ENCODE measurements at places on chromosomes 12 and 14. TPM values are rescaled to one million over a fixed set of nuclear protein-coding genes. Genes with fewer than 3 reads are reported as not detected.

DNA sequence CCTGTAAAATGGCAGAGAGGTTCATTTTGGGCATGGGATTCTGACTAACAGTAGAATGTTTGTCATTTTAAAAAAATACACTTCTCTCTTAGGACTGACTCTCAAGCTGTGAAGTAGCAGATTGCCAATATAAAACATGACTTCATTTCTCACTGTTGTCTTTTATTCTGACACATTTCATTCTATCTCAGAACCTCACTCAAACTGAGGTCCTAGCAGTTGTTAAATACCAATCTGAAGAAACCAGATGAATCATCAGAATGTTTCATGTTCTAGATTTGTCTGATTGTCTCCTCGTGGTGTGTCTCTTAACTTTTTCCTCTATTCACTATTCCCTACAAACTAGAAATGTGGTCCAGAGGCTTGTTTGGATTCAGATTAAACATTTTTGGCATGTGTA is 276.5 kb upstream of the NPAS3 start:
- DNase-seq = no peak

- no peak for DNase-seq
Measured at GRCh38 chr12:59429766-59430165, 166.1 kb upstream of the SLC16A7 start.

- DNase-seq = no peak
Measured at GRCh38 chr12:115457798-115458197, 773.8 kb upstream of the TBX3 start.

- DNase-seq = no peak
Measured at GRCh38 chr12:114743289-114743688, 59.3 kb upstream of the TBX3 start.

- no peak for DNase-seq
Measured at GRCh38 chr14:54639611-54640010, 72.7 kb downstream of the SAMD4A start.

DNA sequence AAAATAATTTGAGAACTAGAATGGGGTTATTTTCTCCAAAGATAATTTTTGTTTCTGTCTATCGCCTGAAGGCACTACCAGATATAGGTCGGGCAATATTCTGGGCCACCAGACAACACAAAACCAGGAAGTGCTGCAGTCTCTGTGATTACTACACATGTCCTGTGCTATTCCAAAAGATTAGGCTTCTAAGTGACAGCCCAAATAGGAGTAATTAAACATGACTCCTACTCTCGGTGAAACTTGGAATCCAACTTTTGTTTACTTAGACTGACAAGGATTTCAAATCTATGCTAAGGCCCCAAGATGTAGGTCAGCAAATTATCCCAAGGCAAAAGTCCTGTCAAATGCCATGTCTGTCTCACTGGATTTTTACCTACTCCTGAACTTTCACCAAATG is 157.6 kb upstream of the LRFN5 start:
- DNase-seq = no peak

GRCh38 chr14:35047976-35048513 is 2.0 kb downstream of the FAM177A1 start:
- DNase-seq = no peak

DNA sequence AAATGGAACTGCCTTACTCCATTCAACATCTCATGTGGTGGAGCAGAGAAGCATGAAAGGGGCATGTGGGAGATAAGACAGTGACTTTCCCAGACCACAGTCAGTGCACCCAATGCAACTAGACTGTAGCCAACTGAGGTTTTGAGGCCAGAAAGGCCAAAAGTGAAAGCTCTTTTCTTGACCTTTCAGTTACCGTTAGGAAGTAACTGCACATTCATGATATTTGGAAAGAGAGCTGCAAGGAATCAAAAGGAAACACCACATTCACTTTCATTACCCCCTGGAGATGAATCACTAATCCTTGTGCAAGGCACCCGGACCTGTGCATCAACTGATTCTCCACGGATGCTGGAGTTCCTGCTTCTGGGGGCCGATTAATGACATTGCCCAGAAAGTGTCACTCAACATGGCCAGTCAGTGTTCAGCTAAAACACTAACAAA is 72.9 kb upstream of the ELK3 start:
- DNase-seq = no peak

DNA sequence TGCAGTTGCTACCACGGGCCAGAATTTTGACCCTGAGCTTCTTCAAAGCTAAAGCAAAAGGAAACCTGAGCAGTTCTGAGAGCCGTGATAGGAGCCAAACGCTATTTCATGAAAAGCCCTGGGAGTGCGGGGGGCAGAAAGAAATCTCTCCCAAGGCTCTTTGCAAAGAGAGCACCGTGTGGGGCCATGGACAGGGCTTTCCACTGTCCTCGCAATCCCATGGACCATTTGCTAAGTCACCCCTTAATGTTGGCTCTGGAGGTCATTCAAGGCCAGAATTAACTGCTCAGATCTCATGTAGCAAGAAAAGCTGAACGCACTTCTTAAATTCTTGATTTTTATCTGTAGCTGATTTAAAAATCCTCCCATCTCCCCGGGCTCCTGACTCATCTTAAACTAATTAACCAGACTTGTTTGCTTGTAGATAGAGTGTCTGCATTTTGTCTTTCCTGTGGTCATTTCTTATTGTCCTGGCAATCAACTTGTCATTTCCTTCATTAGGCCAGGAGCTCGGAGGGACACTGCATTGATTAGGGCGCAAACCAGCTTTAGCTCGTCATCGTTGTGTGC is 24.8 kb downstream of the CLSTN3 start:
- no peak for DNase-seq

DNA sequence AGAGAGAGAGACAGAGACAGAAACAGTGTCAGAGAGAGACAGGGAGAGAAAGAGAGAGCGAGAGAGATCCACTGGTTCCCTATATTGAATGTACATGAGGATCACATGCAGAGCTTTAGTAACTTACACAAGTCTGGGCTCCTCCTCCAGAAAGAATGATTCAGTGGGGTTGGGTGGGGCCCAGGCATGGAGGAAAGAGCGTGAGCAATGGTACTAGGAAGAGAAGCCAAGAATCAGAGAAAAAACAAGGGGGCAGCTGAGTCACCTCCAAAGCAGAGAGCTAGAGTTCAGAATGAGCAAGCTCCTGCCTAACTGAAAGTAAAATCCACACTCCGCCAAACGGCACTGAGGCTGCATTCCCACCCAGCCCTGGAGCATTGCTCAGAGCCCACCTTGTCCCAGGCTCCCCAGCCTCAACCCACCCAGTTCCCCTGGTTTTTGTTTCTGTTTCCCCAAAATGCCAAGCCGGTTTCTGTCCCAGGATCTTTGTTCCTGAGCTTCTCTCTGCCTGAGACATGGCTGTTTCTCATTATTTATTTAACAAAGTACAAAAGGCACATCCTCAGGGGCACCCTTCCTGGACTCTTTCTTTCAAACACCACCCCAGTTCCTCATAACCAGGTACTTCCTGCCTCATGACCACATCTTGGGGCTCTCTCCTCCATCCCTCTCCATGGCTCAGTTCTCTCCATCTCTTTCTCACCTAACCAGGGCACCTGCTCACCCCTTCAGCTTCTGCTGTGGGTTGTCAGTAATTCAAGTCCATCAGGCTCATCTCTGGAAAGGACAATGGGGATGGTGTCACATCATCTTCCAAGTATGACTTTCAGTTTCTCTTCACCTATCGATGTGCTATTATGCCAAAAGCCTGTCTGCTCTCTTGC is 670.3 kb upstream of the TBX3 start:
- DNase-seq = no peak

- no peak for DNase-seq
Measured at GRCh38 chr12:29639893-29640495, 142.5 kb upstream of the OVCH1 start.

GRCh38 chr12:30953257-30953656 is 26.7 kb downstream of the TSPAN11 start:
- DNase-seq = no peak

DNA sequence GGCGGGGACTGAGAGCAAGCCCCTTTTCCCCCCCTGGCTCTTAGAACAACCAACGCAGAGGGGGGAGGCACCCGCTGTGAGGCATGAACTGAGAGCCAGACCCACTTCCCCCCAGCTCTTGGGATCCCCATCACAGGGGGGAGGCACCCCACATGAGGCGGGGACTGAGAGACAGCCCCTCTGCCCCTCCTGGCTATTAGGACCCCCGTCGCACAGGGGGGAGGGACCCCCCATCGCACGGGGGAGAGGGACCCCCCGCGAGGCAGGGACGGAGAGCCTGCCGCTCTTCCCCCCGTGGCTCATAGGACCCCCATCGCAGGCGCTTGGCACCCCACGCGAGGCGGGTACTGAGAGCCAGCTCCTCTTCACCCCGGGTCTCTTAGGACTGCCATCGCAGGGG is 195.8 kb upstream of the PZP start:
- DNase-seq = no peak

DNA sequence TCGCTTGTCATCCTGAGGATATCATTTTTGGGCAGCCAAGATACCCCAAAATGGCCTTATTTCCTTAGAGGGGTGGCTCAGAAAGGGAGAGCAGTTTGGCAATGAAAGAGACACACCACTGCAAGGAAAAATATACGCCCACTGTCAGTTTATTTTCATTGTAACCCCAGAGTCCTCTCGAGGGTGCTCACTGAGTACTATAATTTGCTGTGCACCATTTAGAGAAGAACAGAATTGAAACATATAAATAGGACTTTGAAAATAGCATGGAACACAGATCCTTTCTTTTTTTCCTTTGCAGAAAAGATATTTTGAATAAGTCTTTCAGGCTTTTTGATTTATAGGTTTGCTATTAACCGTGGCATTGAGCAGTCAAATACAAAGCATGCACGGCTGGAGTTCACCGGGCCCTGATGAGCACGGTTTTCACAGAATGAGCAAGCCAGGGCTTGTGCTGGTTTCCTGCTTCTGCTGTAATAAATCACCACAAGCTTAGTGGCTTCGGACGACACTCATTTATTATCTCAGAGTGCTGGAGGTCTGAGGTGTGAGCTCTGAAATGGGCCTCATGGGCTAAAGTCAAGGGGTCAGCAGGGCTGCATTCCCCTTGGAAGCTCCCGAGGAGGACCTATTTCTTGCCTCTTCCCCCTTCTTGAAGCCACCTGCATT is 152.3 kb downstream of the ZNF664 start:
- DNase-seq = no peak

DNA sequence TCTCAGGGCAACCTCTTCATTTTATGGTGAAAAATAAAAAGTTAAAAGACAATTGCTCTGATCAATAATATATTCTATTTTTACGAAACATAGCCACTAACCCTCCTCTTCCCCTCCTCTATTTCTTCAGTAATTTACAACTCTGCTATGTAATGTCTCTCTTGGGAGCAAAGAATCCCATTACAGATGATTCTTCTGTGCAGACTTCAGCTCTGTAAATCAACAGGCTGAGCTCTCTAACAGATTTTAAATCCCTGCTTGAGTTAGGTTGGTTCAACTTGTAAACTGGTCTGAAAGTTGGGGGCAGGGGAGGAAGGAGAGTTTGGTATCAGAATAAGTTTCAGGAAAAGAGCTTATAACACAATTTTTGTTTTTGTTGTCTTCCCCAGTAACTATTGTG is 151.0 kb downstream of the SLC25A21 start:
- no peak for DNase-seq

DNA sequence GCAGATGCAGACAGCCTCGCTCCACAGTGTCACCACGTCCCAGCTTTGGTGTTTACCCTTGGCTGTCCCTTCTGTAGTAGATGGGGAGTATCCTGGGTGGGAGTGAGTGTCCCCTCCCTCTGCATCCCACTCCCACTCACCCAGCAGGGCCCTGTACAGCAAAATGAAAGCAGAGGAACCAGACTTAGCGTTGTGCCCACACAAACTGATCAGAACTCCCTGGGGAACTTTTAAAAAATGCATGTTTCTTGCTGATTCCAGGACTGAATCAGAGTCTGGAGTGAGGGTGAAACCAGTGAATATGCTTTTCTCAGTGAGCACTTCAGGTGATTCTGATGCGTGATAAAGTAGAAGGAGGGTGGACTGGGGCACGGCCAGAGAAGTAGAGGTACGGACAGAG is 2.9 kb downstream of the ACVRL1 start:
- no peak for DNase-seq

The RNASE3 gene
- total RNA-seq = not detected

The ADAMTS20 gene
- 0.82 TPM for total RNA-seq

The DAO gene
- not detected for total RNA-seq

The LRP1 gene
- total RNA-seq = 109 TPM

The LRRK2 gene
- total RNA-seq = 10.7 TPM

The CD163L1 gene
- total RNA-seq = 5.4 TPM

The TSPAN19 gene
- total RNA-seq = 1.9 TPM

The COPZ1 gene
- 52.3 TPM for total RNA-seq
